ENCODE measurements at places on chromosomes 7 and 10. TPM values are rescaled to one million over a fixed set of nuclear protein-coding genes. Genes with fewer than 3 reads are reported as not detected.

Gene GNGT1
- 0.08 TPM for polyA plus RNA-seq

Gene MYO1G
- 1.5 TPM for polyA plus RNA-seq

Gene OR2A42
- 3.6 TPM for polyA plus RNA-seq

Gene NPY4R2
- polyA plus RNA-seq: 0.48 TPM

Gene DENND2A
- 37.2 TPM for polyA plus RNA-seq

Gene COL13A1
- 53.4 TPM for polyA plus RNA-seq

Gene SMKR1
- 1.1 TPM for polyA plus RNA-seq

Gene ERLIN1
- 49.5 TPM for polyA plus RNA-seq

Gene GATA3
- 3.1 TPM for polyA plus RNA-seq

Gene TMEM270
- polyA plus RNA-seq: not detected

Gene LRRC61
- polyA plus RNA-seq: 18.5 TPM

Gene NEUROD6
- polyA plus RNA-seq: not detected

GRCh38 chr10:97718659-97719142, 5.2 kb downstream of the MARVELD1 start:
- DNase-seq: no peak

GRCh38 chr7:104935276-104935675, 78.7 kb upstream of the KMT2E start:
- no peak for DNase-seq

DNA sequence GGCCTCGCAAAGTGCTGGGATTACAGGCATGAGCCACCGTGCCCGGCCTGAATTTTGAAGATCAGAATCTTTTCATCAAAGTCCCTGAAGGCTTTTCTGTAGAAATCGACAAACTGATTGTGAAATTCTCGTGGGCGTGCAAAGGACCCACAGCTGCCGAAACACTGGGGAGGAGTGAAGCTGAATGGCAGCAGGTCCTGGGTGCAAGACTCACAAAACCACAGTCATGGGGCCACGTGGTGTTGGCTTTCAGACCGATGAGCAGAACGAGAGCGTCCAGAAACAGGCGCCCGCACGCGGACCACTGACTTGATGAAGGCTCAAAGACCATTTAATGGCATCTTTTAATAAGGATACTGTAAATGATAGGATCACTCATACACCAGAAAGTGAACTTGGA, 24.7 kb upstream of the PRKAR1B start:
- DNase-seq: no peak

DNA sequence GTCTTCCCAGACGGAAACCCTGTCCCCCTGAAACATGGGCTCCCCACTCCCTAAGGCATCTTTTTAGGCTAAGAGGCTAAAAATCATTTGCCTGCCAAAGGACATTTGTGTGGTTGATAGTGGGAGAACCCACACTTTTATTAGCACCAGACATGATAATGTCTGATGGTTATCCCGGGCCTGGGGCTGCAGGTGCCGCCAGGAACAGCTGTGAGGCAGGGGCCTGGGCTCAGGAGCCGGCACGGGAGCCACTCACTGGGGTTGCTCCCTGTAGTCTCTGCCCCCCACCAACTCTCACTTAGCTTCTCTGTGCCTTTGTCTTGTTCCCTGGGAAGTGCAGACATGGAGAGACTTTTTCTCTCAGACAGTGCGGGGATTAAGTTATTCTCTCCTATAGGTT, 193.6 kb downstream of the GLRX3 start:
- no peak for DNase-seq

GRCh38 chr7:16967300-16967811, 85.6 kb upstream of the AGR3 start:
- DNase-seq: no peak

- DNase-seq: no peak
Observed at GRCh38 chr7:68058014-68058413, 1061.4 kb downstream of the TYW1 start.

- DNase-seq: peak; percentile 52
Observed at GRCh38 chr7:106057962-106058927, 53.9 kb downstream of the SYPL1 start.

DNA sequence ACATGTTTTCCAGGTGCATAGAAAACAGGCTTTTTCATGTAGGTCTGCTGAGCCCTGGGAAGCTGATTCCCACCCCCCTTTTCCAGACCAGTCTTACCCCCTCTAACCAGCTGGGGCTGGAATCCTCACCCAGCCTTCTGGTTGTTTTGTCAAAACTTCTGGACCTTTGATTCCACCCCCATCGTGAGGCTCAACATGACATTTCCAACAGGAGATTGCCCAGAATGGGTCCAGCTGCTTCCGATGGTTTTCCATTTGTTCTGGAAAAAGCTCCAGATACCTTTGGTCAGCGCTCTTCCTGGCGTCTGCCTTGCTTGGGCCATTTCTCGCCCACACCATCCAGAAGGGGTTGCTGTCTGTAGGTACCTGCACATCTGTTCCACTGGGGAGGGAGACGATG, 41.5 kb downstream of the MINDY4 start:
- DNase-seq: no peak

GRCh38 chr10:72083790-72084459, 4.4 kb downstream of the SPOCK2 start:
- DNase-seq: no peak

GRCh38 chr10:43120929-43121314, 17.3 kb upstream of the CSGALNACT2 start:
- DNase-seq: no peak

DNA sequence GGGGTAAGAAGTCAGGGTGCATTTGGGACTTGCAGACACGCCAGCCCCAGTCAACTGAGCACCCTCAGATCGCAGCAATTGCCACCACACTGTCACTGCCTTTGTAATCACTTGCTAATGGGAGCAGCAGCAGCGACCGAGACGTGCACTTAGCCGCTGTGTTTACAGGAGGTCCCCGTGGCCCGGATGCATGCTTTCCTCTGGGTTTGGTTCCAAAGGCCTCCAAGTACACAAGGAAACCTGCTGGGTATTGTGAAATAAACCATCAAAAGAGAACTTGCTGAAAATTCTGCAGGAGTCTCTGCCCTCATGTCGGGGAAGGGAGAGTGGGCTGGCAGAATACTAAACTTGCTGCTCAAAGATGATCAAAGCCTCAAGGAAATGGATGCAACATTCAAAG, 341.7 kb downstream of the DNAJB6 start:
- DNase-seq: no peak

DNA sequence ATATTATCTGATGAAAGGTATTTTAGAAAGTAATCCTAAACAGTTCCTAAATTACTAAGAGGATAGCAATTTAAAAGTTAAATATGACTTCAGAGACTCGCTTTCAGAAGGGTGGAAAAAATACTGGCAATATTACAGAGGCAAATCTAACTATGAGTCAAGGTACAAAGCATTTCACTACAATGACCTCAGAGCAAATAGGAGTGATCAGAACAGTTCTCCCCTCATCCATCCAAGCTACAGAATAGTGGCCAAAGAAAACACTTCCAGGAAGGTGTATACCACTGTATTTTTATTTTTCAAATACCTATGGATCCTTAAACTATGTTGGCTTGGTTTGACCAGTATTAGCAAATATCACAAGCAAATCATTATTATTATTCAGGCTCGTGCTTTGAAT, 112.8 kb upstream of the ODAD2 start:
- DNase-seq: no peak

DNA sequence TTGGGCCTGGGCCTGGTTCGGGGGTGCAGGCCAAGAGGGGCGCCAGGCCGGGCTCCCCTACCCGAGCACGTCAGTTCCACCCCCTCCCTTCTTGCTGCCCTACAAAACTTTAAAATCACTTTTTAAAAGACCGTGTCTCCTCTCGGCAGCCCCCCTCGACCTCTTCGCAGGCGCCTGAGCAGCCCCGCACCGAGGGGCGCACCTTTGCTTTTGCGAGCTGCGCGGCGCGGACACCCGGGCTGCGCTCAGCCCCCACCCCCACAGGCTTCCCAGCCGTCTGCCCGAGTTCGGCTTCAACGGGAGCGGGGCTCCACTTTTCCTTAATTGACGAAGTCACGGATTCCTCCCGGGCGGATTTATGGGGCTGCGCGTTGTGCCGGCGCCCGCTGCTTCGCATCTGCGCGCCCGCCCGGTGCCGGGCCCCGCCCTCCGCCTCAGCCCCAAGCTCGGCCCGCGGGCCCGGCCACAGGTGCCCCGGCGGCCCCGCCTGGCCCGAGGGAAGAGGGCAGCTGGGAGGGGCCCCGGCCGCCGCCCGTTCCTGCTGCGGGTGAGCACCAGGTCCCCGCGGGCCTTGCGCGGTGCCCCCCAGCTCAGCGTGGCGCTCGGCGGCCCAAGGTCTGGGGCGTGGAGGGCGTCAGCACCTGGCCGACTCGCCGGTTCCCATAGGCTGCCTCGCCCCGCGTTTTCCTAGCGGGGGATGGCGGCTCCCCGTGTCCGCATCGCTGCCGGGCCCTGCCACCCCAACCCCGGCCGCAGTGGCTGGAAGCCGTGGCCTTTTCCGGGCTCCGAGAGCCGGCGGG, 10.8 kb upstream of the MNX1 start:
- DNase-seq: no peak

GRCh38 chr10:70250961-70251680, 17.9 kb upstream of the PPA1 start:
- no peak for DNase-seq

DNA sequence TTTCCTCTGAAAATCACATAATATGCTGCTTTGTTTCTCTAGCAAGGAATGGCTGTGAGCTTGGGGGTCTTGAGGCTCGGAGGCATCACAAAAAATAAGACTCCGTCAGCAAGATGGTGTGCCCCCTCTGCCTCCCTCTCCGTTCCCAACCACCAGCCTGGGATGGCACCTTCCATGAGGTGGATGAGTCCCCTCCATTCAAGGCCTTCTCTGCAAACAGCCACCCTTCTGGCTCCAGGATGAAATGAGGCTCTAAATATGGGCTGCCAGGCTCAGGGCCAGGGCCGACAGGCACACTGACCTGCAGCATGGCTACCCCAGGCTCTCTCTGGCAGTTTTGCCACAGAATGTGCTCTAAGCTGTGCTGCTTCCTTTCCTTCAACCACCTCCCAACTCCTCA, 521.5 kb downstream of the PTPRN2 start:
- DNase-seq: no peak

DNA sequence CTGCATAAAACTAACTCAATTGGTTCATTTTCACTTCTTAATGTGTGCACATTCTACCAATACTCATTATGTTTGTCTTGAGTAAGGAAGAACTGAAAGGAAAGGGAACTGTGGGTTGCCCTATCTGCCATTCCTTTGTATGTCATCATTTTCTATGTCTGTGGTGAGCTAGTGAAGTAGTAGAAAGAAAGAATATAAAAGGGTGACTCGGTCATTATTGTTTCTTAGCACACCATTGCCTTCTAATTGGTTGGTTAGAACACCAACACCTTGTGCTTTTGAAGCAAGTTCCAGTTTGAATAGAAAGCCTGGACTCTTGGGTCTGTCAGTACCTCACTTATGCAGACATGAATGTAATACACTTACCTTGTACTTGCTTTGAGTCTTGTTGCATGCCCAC, 64.3 kb upstream of the MDFIC start:
- DNase-seq: no peak

- no peak for DNase-seq
Observed at GRCh38 chr10:86662186-86663045, 5.9 kb upstream of the LDB3 start.

DNA sequence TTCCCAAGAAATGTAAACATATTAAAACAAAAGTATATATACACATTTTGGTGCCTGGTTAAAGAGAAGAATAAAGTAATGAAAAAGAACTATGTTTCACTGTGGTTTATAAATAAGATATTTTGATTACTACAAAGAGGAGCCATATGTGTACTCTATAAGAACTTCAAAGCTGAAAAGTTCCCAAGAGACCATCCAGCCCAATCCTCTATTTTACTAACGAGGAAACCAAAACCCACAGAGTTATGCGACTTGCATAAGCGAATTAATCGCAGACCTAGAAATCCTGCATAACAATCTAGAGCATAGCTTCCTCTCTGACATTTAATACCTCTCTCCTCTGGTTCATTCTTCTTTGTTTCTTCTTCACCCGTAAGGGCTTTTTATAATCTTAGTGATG, 937.1 kb downstream of the CNTNAP2 start:
- DNase-seq: no peak

DNA sequence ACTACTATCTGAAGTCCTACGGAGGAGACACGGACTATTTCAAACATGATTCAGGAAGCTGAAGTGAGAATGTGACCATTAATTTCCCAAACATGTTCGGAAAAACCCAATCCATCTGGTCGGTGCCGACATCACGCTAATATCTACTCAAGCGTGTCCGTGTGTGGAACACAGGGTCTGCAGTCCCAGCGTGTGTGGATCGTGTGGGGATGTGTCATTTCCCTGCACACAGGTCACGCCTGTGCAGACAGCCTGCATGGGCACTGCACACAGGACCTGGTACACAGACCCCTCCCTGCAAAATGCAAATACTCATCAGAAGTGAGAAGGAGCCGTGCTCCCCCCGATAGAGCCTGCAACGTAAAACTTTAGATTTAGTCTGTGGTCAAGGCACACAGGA, 57.8 kb downstream of the CARD11 start:
- no peak for DNase-seq

GRCh38 chr10:113382691-113383090, 170.2 kb upstream of the HABP2 start:
- DNase-seq: peak; percentile 60

DNA sequence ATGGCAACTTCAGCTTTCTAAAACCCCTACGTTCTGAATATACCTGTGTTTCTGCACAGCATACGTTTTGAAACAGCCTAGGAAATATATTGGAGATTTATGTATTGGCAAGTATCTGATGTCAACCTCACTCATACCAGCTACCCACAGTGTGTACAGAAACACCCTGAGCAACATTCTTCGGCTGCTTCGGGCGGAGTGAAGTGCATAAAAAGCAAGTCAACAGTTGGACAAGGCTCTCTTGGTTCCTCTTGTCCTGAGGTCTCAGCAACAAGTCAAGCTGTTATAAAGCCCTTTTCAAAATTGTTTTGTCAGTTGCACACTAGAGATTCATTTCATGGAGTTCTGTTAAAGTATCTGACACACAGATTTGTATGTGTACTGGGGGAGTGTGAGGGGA, 40.0 kb upstream of the PAPSS2 start:
- DNase-seq: no peak

DNA sequence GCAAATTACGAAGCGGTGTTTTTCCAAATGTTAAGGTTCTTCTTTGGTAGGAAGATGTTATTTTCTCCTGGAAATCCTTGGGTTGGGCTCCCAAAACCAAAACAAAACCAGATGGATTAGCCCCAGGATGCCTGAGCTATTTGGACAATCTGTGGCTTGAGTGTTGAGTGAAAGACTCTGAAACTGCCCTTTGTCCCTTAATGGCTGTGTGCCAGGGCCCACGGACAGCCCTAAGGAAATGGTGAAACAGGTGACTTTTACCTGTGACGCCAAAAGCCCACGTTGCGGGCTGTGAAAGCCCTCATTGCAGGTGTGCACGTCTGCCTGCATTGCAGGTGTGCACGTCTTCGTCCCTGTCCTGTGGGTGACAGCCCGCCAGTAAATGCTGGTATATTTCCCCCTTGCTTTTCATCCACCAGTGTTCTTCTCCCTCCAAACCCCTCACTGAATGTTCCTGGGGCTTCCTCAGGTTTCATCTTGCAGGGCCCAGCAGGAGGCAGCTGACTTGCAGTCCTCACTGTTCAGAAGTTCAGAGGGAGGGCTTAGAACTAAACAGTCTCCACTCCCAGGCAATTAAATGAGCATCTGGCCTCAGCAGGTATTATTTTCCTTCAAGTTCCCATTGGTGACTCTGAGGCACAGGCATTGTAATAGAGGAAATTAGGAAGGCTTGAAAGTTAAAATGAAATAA, 10.7 kb downstream of the PFKP start:
- DNase-seq: no peak

Data from right lung (tissue), 10 donors.